AG09309 (cell line): ENCODE measurements at places on chromosomes 3 and 15.

DNA sequence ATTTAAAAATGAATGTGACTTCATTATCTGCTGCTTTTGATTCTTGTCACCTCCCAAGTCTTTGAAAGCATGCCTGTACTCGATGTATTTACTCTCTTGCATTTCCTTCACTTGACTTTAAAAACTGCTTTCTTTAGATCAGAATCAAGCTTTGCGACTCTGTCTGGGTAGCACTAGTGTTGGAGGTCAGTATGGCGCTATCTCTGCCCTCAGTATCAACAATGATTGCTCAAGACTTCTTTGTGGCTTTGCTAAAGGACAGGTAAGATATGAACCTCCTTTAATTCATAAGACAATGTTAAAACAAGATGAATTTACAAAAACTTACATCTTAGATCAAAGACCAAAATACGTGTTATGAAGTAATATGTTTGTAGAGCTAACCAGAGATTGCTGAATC is 37.0 kb downstream of the VPS8 start:
- no peak for DNase-seq

DNA sequence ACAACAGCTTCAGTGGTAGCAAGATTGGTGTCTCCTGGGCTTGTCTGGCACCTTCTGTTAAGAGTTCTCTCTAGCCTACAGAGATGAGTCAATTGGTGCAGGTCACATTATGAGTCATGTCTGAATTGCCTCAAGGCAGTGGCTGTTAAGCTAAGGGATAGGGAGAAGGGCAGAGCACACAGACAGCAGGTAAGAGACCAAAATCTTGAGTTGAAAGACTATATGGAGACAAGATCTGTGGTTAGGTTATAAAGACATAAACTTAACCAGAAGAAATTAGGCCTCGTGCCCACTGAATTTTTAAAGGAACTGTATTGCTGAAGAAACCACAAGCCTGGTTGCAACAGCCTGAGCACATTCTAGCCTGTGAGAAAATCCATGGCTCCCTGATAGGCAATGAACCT is 19.2 kb upstream of the KPNA1 start:
- peak; percentile 61 for DNase-seq

DNA sequence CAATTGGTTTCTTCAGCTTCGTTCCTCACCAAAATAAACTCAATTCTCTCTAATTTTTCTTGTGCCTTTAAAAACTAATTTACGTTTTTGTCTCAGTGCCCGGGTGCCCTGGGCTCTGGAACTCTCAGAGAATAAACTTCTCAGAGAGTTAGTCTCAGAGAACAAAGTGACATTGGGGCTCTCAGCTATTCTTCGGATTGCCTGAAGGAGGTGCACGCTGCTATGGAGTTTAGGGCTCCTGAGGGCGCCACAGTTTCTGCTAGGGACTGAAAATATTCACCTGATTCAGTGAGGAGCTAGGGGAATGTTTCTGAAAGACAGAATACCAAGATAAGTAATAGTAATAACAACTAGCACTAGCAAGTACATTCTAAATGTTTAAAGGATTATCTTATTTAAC is 22.7 kb downstream of the ZIC4 start:
- no peak for DNase-seq

DNA sequence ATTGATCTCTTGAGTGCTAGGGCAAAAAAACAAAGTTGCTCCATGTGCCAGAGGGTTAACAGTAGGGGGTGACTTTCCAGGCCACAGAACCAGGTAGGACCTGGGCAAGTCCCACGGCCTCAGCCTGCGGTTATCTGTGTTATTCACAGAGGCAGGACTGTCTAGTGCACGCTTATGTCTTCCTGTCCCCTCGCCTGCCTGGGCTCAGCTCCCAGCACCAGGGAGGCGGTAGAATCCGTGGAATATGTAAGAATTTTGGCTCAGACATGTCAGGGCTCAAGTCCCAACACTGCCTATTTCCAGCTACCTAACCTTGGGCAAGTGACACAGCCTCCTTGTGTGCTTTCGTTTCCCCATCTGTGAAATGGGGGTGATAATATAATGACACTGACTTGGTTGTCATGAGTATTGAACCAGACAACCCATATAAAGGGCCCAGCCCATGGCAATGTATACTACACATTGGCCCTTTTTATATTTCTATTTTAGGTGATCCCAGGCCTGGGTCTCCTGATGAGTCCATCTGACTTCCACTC is 44.3 kb upstream of the FLNB start:
- DNase-seq: no peak

- no peak for DNase-seq
These were observed 3.6 kb upstream of the IMPDH2 start for GRCh38 chr3:49032646-49033304.

DNA sequence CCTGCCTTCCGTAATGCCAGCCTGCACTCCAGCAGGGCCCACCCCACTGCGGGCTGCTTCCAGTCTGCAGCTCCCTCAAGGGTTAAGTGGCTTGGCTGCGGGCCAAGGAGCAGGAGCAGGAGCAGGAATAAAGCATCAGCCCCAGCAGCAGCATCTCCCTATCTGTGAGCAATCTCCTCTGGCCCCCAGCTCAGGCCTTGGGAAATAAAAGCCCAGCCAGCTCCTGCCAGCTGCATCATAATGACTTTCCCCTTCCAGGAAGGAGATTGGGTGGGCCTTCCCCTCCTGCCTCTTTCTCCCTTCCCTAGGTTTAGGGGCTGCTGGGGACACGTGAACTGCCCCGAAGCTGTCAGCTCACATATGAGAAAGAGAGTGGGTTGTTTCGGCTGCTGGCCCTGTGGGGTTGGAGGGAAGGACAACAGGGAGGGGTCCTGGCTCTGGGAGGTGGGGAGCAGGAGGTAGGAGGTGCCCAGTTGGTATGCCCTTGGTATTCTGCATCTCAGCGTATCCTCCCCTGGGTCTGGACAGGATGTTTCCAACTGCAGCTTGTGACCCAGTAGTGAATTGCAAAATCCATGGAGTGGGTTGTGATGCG is 34.6 kb upstream of the FGD5 start:
- DNase-seq: no peak

DNA sequence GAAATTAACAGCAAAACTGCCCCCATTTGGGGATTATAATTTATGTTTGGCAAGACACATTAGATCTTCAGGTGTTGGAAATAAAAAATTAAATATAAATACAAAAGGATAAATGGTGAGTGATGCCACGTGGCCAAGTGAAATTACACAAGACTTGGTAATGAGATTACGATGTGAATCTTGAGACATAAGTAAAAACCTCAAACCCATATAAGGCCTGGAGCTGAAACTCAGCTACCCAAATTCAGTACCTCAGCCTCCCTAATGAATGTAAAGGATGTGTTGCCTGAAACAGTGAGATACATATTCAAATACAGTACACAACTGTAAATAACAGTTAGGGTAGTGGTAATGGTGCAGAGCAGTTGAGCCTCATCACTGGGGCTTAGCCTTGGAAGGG is 1146.6 kb downstream of the OTOL1 start:
- no peak for DNase-seq

DNA sequence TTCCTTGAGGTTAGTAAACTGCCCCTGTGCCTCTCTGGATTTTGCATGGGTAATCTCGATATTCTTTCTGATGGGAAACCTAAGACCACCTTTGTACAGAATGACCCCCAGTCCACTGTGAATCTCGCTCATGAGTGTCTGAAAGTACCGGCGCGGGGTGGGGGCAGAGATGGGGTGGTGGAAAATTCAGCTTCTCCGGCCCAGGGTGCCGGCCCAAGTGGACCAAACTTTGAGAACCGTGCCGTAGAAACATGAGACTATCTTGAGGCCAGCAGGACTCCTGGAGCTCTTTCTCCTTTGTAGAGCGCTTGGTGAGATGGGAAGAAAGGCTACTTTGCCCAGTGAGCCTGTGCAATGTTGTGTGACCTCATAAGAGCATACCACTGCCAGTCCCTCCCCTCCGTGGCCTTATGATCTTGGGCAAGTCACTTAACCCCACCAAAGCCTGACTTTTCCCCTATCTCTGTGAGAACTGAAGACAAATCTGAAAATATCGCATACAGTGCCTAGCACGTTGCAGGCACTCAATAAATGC is 40.4 kb upstream of the VEPH1 start:
- no peak for DNase-seq

GRCh38 chr3:152719264-152719663 is 115.7 kb upstream of the P2RY1 start:
- no peak for DNase-seq

GRCh38 chr15:84734794-84735479 is 13.5 kb upstream of the ZNF592 start:
- no peak for DNase-seq

- DNase-seq: no peak
These were observed 28.6 kb downstream of the KLHL6 start for GRCh38 chr3:183526838-183527427.

- DNase-seq: peak; percentile 97
These were observed 35.6 kb upstream of the LIPC start for GRCh38 chr15:58396181-58396580.

DNA sequence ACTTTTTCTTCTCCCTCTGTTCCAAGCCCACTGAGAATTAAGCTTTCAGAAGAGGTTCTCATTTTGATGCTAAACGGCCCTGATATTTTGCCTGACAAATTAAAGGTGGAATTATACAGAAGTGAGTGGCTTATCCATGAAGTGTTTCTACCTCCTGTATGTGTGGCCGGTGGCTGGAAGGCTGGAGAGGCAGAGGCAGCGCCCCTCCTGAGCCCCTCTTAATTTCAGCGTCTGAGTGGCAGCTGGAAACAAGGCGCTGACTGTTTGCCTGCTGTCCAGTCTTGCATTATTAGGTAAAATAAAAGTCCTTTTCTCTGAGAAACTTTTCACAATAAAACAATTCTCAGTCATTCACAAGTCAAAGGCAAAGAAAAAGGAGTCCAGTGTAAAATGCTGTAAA is 685.7 kb downstream of the MCTP2 start:
- DNase-seq: no peak

- no peak for DNase-seq
These were observed 99.9 kb upstream of the CNTN4 start for GRCh38 chr3:1998739-1999138.

GRCh38 chr3:14789640-14790285 is 29.0 kb upstream of the FGD5 start:
- no peak for DNase-seq

- no peak for DNase-seq
These were observed 773 bp downstream of the ANKRD28 start for GRCh38 chr3:15796771-15797641.

DNA sequence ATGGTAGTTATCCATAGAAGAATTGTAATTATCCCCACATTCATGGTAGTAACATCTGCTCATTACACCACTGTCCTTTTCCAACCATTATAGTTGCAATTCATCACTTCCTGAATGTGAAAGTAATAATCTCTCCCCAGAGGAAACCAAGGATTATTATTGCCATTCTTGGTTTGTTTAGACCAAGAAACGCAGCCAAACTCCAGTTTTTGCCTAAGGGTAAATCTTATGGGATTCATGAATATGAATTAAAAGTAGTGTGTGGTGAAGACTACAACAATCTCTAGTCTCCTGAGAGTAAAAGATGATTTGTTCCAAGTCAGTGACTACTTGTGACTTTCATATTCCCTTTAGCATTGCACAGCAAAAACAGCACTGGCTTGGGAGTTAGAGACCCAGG is 45.7 kb upstream of the ABI3BP start:
- peak; percentile 37 for DNase-seq

GRCh38 chr3:172647823-172648222 is 63.0 kb downstream of the NCEH1 start:
- no peak for DNase-seq

DNA sequence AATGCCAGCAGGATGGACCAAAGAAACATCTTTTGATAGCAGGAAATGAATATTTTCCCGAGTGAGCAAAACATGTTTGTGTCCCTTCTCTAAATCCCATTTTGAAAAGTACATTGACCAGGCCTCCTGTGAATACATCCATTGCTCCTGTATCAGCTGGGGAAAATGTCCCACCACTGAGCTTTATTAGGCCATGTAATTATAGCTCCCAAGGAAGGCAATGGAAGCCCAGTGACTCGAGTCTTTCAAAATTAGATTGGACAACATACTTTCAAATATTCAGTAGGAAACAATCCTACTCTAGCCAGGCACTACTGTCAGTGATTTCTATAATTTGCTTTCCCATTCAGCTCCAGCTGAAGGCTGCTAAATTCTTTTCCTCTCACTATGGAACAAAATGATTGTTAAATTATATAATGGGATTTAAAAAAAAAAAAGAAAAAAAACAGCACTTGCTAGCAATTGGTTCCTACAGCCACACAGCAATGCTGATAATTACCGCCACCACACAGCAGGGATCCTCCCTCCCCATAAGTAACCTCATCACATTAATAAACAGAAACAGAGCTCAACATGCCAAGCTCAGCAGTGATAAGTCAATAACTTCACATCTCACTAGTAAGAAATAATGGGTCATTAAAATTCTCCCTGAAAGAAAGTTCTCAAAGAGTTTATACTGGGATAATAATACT is 172.4 kb upstream of the SLC2A2 start:
- DNase-seq: no peak
